ENCODE measurements at places on chromosomes 1 and 21. TPM values are rescaled to one million over a fixed set of nuclear protein-coding genes. Genes with fewer than 3 reads are reported as not detected.

The GUCA2B gene
- total RNA-seq, result not detected

The LCK gene
- 425 TPM for total RNA-seq

The AKR7A3 gene
- 1.6 TPM for total RNA-seq

The NEK2 gene
- total RNA-seq, result 26.1 TPM

The PKN2 gene
- 32.6 TPM for total RNA-seq

The TNFRSF9 gene
- total RNA-seq, result 13.9 TPM

The WNT3A gene
- total RNA-seq, result not detected

The ACTA1 gene
- 0.15 TPM for total RNA-seq

The RPE65 gene
- not detected for total RNA-seq

The ZBTB48 gene
- total RNA-seq, result 46.6 TPM

The GCSAML gene
- not detected for total RNA-seq

The PYCR2 gene
- 103 TPM for total RNA-seq

The TAS1R1 gene
- not detected for total RNA-seq

The AKR7A2 gene
- total RNA-seq, result 29.4 TPM

The GPR52 gene
- total RNA-seq, result 4.7 TPM

The OLFML2B gene
- total RNA-seq, result not detected

The ST6GALNAC5 gene
- not detected for total RNA-seq

The NOS1AP gene
- total RNA-seq, result not detected

The SMIM11 gene
- 16.8 TPM for total RNA-seq

The KIF1B gene
- 18.3 TPM for total RNA-seq
